Body of pancreas (tissue), 4 donors: ENCODE measurements at places on chromosomes 1 and 21.

DNA sequence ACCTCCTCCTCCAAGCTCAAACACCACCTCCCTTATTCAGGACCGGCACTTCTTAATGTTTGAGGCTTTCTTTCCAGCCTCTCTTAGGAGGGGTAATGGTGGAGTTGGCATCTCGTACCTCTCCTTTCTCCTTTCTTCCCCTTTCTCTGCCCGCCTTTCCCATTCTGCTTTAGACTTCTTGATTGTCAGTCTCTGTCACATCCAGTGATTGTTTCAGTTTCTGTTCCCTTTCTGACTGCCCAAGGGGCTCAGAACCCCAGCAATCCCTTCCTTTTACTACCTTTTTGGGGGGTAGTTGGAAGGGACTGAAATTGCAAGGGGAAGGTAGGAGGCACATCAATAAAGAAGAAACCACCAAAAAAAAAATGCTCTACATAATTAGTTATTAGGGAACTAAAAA is 5.6 kb downstream of the ELK4 start:
- no peak for DNase-seq

GRCh38 chr21:41135746-41136145 is 32.2 kb upstream of the BACE2 start:
- no peak for DNase-seq

- no peak for DNase-seq
Measured at GRCh38 chr1:163608979-163609378, 287.2 kb downstream of the NUF2 start.

- no peak for DNase-seq
Measured at GRCh38 chr1:111622166-111622565, 2.6 kb downstream of the RAP1A start.

DNA sequence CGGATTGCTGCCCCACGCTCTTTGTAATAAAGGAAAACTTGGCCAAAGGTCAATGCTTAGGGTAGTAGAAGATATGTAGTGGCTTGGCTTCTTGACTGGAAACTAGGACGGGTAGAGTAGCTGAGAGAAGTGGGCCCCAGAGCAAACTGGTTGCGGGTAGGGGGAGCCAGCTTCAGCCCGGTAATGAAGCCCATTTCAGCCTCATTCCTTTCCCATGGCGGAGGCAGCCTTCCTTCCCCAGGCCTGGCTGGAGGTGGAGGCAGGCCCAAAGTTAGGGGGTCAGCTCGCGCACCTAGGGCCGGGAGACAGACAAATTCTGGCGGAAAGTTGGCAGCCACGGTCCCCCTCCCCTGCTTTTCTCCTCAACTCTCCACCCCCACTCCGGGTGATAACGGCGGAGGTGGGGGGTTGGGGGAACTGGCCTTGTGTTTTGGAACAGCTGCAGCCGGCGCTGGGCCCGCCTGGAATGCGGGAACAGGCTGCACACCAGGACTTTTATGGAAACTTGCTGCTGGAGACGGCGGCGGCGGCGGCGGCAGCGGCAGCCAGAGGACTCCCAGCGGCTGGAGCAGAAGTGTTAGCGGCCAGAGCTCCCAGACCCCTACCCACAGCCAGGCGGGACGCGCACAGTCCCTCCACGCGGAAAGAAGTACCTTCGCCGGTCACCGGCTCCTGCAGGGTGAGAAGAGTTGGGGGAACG is at the start of gene NEXN:
TSS of gene NEXN (plus strand) at position 544 of the 700 bp plus-strand sequence. CDS start 27,483 bp downstream, outside the sequence.
- DNase-seq = peak; percentile 83

- no peak for DNase-seq
Measured at GRCh38 chr1:54653036-54653435, 11.4 kb downstream of the MROH7 start.

DNA sequence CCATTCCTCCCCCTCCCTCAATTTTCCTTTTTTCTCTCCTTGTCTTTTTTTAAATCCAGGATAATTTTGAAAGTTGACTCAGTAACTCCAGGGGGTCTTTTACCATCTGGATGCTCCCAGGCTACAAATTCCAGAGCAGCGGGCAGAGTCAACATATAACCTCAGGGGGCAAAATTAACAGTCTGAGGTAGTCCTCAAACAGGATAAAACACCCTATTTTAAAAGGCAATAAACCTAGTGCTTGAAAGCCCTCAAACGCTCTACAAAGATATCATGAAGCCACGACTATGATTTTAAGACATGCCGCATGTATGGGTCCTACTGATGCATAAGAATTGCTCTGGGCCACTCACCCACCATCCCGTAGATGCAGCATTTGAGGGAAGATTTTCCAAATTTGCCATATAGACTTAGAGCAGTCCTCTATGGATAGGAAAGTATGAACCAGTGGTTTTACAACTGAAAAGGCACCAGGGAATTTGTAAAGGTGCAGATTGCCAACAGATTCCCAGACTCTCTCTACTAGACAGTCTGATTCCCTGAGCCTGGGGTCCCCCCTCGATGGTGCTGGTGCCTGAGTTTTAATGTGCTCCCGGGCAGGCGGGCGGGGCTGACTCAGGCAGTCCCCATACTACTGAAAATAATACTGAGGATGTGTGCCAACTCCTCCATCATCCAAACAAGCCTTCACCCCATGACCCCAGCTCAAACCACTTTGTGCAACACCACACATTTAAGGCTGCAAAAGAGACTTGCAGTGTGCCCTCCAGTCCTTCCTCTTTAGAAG is 37.2 kb downstream of the PTPN14 start:
- DNase-seq = no peak

GRCh38 chr21:32096411-32096810 is 182.4 kb downstream of the MIS18A start:
- no peak for DNase-seq

DNA sequence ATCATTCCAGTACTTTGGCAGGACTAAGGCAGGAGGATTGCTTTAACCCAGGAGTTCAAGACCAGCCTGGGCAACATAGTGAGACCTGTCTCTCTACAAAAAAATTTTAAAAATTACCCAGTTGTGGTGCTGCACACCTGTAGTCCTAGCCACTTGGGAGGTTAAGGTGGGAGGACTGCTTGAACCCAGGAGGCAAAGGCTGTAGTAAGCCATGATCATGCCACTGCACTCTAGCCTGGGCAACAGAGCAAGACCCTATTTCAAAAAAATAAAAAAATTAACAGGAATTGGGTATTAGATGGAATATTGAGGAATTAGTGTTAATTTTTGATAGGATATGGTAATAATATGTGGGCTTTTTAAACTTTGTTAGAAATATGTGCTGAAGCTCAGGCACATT is 16.8 kb downstream of the TAF13 start:
- no peak for DNase-seq

DNA sequence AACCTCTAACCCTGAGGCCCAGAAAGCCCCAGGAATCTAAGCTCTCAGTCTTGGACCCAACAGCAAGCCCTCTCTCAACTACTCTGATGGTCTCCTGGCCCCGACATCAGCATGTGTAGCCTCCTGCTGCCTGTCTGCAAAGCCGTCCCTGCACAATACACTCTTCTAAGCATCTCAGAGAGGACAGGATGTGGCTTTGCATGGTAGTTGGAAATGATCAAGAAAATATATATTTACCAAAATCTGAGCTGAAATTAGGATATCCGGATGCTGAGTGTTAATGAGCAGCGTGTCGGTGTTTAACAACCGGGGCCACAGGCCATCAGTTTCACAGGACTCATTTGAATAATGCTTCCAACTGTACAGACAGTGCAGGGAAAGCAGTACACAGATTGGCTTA is 59.1 kb upstream of the SIM2 start:
- DNase-seq = no peak

DNA sequence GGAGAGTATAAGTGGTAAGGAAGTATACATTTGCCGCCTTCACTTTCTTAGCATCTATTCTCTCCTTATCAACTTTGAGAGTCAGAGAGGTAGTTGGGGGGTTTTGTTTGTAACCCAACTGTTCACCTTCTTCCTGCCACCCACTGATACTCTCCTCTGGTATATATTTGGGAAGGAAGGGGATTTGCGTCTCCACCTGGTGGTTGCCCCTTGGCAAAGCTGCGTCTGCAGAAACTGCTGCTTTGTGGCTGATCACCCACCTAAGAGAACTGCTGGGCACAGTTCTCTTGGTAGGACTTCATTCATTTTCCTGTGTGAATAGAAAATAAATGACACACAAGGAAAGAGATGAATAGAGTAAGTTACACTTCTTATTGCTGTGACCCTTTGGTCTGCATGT is 87.0 kb downstream of the SYT14 start:
- DNase-seq = no peak

DNA sequence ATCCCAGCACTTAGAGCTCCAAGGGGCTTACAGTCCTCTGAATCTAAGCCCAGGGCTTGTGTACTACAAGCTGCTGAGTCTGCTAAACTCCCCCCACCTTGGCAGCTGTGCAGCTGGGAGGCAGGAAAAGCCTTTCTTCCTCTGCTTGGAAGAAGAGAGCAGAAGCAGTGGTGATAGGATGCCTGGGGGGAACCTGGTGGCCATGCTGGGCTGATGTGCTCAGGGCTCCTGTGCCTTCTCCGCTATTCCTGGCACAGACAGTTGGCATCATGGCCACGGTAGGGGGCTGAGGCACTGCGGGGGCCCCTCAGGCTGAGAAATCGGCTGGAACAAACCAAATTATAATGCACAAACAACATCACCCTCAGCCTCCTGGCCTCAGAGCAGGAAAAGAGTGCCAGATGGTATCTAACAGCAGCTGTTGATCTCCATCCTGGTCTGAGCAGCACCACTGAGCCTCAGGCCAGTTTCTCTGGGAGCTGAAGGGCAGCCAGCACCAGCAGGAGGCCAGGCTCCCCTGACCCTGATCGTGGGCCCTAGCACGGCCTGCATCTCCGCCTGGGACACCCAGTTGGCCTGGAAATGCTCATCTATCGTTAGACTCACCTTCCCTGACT is 35.8 kb downstream of the ECE1 start:
- peak; percentile 61 for DNase-seq

- DNase-seq = no peak
Measured at GRCh38 chr1:3803905-3804626, 7.8 kb upstream of the LRRC47 start.

DNA sequence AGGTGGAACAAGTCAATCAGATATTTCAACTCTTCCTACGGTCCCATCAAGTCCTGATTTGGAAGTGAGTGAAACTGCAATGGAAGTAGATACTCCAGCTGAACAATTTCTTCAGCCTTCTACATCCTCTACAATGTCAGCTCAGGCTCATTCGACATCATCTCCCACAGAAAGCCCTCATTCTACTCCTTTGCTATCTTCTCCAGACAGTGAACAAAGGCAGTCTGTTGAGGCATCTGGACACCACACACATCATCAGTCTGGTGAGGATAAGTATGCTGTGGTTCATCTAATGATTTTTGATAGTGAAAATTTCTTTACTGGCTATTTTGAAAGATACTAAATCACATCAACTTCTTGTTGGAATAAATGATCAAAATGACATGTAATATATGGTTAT is 67.7 kb upstream of the MPC2 start:
- DNase-seq = no peak

DNA sequence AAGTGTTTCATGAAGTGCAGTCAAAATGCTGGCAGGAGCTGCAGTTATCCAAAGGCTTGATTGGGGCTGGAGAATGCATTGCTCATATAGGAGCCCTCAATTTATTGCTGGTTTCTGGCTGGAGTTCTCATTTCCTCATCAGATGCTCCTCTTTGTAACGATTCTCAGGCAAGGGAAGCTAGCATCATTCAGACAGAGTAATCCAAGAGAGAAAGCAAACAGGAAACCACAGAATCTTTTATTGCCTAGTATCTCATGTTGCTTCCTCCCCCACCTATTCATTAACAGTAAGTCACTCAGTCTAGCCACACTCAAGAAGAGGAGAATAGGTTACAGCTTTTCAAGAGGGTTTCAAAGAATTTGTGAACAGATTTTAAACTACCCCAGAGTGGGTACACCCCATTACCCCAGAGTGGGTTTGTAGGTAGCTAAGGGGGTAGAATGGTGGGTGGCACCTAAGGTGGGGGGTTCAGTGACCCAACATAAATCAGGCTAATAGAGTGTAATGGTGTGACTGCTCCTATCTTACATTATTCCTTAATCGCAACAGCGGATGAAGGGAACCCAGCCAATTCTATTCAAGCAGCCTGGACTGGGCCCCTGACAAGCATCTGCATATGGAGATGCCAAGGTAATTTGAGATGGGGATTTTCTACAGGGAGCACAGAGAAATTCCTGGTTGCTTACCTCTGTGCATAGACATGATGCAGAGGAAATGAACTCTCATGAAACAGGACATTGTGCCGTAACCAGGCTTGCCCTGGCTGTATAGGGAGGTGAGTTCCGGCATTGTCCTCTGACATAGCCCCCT is 67.1 kb downstream of the KCNJ15 start:
- no peak for DNase-seq

- DNase-seq = peak; percentile 24
Measured at GRCh38 chr1:167935216-167936067, 1.0 kb upstream of the DCAF6 start.

GRCh38 chr1:85453640-85454194 is 11.2 kb downstream of the DDAH1 start:
- no peak for DNase-seq

GRCh38 chr1:6172549-6172948 is 7.6 kb downstream of the CHD5 start:
- no peak for DNase-seq

GRCh38 chr1:233033361-233033760 is 83.0 kb downstream of the NTPCR start:
- DNase-seq = no peak

- DNase-seq = no peak
Measured at GRCh38 chr1:84268346-84268745, 33.2 kb upstream of the SAMD13 start.

- DNase-seq = no peak
Measured at GRCh38 chr1:241883159-241883558, 35.2 kb downstream of the EXO1 start.

- DNase-seq = peak; percentile 96
Measured at GRCh38 chr1:167553136-167554027, at the start of gene CREG1. Gene CREG1, minus strand, starts transcription at chr1:167553762.

DNA sequence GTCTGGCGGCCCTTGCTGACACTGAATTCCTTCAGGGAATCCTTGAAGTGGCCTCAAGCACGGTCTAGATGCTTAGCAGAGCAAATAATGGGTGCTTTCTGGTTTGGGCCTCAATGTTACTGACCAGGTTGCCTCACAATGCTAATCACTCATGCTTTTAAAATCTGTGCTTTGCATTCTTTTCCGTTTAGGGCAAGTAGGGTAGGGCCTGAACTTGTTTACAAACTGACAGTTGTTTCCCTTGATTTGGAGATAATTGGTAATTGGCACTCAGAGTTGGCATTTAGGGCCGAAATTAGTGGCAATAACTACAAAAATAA is 1.4 kb downstream of the VPS13D start:
- DNase-seq = no peak

DNA sequence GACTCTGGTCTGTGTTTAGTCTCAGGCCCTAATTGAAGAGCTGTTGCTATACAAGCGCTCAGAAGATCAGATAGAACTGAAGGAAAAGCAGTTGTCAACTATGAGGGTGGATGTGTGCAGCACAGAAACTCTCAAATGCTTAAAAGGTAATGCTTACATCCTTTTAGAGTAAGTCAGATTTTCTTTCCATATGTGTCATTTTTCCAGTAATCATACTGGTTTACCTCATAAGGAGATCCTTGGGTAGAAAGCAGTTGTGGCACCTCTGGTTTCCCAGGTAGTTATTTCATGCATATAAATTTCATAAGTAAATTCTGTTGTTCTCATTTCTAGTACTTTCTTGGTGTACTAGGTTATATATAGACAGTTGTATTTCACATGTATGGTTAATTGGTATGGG is 43.0 kb upstream of the TARS2 start:
- DNase-seq = no peak

- DNase-seq = no peak
Measured at GRCh38 chr1:29462096-29462495, 225.8 kb downstream of the PTPRU start.
